ENCODE measurements at places on chromosomes 2 and 18.
A peak's percentile ranks its signal among the peaks of the same experiment; 100 is the strongest.

DNA sequence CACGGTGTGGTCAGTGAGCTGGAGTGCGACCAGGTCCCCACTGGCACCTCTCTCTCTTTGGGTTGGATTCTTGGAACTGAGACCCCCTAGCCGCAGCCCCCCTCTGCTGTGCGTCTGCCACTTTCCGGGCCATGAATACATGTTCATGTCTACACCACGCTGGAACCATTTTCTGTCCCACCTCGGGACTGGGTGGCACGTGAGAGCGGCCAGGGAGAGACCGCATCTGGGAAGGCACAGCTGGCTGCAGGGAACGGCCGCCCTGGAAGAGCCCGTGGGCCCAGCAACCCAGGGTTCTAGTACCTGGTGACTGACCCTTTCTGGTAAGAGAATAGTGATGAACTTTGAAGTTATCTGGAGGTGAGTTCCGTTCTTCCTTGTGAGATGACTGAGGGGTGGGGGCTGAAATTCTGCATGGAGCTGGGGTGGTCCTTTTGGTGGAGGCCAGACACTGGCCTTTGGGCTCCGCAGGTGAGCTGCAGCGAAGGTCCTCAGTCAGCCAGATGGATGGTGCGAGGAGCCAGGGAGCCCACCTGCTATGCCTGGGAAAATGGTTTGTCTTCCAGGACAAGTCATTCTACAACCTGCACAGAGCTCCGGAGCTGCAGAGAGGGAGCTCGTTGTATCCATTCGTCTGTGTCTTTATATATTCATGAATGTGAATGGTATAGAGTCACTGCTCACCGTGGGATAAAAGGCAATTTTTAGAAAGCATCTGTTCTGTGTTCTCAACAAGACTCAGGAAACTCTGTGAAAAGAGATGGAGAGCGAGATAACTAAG is 223.5 kb downstream of the NDUFA10 start:
- DNase-seq: peak; percentile 79

- no peak for DNase-seq
These were observed 107.3 kb downstream of the MYO1B start for GRCh38 chr2:191352536-191352935.

DNA sequence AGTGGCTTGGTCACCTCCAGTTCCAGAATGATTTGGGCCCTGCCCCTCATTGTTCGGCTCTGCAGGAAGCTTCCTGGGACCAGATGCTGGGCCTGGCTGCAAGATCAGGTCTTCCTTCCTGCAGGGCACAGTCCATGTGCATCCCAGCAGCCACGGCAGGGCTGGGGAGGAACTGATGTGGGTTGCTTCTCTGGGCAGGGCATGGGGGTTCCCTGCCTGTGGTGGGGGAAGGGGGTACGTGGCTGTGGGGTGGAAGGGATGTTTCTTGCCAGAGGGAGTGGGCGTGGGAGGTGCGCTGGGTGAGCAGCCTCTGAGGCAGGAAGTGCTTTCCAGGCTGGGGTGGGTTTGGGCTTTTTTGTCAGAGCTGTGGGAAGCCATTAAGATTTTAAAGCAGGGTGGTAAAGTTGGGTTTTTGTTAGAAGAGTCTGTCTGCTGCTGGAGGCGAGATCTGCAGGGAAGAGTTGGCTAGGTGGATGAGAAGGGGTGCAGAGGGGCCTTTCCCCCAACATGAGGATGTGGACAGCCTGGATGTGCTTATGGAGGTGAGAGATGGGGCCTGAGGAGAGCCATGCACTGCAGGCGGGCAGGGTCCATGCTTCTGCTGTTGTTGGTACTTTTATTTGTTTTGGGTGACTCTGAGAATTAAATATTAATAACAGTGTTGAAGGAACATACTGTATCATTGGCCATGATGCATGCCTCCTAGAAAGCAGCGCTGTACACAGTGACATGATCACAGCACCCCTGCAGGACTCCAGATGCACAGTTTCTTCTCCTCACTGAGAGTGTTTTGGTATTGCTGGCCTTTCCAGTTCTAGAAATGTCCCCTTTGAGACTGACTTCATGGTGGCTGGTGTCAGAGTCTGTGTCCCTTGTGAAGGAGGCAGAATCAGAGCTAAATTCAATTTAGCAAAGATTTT is 45.3 kb downstream of the DGKD start:
- no peak for DNase-seq

DNA sequence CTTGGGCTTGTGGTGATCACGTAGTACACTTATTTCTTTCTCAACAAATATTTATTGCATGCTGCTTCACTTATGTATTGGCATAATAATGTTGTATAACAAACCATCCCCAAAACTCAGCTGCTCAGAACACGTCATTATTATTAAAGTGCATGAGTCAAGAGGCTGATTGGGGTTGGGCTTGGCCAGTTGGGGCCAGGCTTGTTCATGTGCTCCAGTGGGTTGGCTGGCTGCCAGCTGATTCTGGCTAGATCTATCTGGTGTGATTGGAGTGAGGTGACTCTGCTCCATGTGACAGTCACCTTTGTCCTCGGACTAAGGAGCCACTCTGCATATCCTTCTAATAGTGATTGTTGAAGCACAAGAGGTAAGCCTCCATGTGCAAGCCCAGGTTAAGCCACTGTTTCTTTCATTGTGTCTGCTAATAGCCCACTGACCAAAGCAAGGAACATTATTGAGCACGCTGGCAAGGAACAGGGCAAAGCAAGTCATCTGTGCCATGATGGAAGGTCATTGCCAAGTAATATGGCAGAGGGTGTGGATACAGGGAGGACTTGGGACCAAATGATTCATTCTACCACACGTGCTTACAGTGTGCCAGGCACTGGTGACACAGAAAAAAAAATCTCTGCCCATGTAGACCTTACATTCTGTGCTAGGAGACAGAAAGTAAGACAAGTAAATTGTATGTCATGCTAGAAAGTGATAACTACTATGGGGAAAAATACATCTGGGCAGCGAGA is 63.3 kb upstream of the TMEM182 start:
- no peak for DNase-seq

DNA sequence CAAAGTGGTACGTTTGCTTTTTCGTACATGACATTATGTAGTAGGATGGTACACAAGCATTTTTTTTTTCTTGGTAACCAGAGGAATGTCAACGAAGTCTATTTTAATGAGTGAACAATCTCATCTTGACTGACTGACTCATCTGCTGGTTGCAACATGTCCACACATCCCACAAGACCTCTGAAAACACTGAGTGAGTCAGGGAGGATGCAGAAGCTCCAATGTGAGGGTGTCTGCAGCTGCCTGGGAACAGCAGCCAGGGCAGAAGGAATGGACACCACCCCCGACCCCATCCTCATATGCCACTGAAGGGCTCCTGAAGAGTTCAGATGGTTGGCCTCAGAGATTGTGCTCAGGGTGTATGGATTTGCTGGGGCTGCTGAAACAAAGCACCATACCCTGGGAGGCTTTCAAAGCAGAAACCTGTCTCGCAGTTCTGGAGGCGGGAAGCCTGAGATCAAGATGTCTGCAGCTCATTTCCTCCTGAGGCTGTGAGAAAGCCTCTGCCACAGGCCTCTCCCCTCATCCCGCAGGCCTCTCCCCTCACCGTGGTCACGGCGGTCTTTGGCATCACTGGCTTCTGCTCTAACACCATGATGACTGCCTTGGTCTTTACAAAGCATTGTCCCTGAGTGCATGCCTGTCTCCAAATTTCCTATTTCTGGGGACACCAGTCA is 124.6 kb downstream of the LRATD1 start:
- DNase-seq: no peak

DNA sequence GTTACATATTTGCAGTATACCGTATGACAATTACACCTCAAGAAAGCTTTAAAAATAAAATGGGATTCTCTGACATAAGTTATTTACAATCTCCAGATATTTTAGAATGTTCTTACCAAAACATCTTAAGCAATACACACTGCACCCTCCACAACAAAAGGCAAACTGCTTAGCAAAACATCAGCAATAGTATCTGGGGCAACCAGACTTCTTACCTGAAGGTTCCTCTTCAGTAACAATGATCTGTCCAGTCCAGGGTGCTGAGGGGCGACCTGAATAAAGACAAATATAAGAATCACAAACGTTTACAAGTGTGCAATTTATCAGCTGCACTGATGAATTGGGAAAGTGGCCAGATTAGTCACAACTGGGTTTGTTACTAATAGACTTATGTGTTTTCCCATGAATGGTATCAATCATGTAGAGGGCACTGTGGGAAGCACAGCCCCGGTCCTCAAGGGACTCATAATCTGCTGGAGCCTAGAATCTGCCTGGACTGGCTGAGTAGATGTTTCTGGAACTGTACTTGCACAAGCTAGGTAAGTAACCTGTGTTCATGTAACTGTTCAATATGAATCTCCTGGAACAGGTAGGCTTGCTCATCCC is 70.7 kb downstream of the MYOM1 start:
- no peak for DNase-seq

DNA sequence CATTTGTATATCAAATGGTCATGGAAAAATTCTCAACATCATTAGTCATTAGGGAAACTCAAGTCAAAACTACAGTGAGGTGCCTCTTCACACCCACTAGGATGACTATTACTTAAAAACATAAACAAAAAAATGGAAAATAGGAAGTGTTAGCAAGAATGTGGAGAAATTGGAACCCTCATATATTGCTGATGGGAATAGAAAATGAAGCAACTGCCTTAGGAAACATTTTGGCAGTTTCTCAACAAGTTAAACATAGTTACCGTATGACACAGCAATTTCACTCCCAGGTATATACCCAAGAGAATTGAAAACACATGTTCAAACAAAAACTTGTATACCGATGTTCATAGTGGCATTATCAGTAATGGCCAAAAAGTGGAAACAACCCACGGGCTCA is 18.1 kb upstream of the CYP26B1 start:
- DNase-seq: no peak

- DNase-seq: peak; percentile 87
These were observed 114.0 kb downstream of the FAM210A start for GRCh38 chr18:13612196-13612997.

- DNase-seq: no peak
These were observed 183.4 kb downstream of the GALR1 start for GRCh38 chr18:77433076-77433475.

DNA sequence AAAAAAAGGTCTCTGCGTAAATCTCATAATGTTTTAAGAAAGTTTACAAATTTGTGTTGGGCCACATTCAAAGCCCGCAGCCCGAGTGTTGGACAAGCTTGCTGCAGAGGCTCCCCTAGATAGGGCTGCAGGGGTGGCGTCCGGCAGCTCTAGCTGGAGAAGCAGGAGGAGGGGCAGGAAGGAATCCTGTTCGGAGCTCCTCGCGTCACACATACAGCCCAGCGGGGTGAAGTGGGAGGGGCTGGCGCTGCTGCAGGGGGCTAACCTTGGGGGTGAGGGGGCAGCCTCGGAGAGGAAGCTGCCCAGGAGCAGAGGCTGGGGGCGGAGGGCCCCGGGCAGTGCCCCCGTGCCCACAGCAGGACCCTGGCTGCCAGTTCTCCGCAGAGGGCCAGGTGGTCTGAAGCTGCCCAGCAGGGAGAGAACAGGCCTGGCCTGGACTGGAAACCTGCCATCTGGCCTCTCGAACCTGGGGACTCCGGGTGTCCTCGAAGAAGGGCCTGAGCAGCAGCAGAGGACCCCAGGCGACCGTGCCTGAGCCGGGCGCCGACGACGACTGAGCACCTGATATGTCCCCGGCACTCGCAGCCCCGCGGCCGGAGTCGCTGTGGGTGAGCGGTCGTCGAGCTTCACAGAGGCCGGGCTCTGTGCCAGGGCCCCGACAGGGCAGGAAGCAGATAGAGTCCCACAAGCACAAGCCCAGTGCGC is 2.6 kb upstream of the GPR35 start:
- DNase-seq: no peak

- no peak for DNase-seq
These were observed 216.3 kb upstream of the ITGA4 start for GRCh38 chr2:181240844-181241243.

DNA sequence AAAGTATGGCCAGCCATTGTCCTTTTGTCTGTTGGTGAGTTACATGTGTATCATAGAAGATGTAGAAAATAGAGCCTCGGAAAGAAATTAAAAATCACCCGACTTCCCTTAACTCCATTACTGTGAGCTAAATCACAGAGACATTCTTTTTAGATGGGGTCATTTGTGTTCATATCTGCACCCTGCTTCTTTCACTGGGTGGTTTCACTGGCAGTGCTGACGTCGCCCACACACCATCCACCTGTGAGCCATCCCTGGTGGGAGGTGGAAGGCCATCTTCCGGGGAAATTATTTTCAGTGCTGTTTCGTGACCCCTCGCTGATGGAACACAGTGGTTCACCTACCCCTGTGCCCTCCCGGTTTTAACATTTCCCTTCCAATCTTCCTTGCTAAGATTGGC is 21.2 kb downstream of the SH3BP4 start:
- DNase-seq: no peak

DNA sequence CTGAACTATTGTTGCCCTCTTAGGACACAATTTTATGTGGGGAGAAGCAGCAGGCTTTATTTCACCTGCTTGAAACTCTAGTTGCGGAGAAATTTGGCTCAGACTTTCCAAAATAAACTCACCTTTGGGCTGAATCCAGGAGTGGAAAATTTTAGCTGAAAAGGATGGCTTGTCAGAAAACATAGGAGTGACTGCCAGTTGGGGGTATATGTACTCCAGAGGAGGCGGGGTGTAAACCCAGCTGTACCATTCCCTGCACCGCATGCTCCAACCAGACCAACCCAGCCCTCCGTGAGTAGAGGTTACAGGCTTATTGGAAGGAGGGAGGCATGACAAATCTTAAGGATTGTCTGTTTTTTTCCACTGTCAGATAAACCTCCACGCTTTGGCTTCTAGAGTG is 53.8 kb downstream of the PRKCE start:
- DNase-seq: no peak

- DNase-seq: no peak
These were observed 409.9 kb downstream of the MTX2 start for GRCh38 chr2:176679061-176679669.

DNA sequence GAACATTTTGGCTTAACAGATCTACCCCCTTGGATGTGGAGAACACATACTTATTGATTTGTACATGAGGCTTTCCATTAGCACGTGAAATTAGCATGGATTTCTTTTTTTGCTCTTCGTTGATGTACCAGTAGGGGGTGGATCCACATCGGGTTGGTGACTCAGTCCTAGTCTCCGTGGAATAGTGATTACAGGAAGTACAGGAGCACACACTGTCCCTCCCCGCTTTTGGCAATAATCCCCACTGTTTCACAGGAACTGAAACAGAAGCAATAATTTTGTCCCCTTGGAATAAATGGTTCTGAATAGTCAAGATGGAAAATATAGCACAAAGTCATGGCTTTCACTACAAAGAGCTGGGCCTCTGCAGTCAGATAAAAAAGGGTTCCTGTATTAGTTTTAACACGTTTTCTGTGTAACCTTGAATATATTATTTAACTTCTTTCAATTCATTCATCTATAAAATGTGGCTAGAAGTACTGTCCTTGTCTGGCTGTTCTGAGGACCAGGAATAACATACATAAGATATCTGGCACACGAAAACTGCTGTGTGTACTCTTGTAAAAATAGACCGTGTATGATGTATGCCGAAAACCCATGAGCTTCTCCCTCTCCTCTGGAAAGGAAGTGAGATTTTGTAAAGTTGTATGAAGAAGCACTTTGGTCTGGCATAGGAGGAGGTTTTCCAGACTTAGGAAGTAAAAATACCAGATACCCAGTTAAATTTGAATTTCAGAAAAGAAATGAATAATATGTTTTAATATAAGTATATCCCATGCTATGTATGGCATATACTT is 229.2 kb downstream of the GALR1 start:
- DNase-seq: no peak
